ENCODE measurements at places on chromosomes 3 and 15. TPM values are rescaled to one million over a fixed set of nuclear protein-coding genes. Genes with fewer than 3 reads are reported as not detected.
A peak's percentile ranks its signal among the peaks of the same experiment; 100 is the strongest.

GRCh38 chr3:193771011-193771652, 178.1 kb downstream of the OPA1 start:
- no peak for DNase-seq

DNA sequence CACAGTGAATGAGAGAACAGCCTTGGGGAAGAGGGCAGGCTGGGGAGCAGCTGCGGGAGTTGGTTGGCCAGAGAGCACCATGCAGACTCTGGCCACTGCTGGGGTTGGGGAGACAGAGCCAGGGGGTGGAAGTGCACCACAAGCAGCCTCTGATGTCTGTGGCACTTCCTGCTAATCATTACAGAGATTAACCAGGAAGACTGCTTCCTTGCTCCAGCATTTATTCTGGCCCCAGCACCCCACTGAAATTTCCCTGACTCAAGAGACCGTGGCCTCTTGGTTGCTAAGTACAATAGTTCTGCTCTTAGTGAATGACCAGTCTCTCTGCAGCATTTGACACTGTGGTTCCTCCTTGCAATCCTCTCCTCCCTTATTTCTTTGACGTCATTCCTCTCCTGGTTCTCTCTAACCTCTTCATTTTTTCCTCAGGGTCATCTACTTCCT, 266.2 kb upstream of the ROPN1 start:
- no peak for DNase-seq

- DNase-seq: no peak
Observed at GRCh38 chr3:39755100-39755499, 54.3 kb upstream of the MYRIP start.

DNA sequence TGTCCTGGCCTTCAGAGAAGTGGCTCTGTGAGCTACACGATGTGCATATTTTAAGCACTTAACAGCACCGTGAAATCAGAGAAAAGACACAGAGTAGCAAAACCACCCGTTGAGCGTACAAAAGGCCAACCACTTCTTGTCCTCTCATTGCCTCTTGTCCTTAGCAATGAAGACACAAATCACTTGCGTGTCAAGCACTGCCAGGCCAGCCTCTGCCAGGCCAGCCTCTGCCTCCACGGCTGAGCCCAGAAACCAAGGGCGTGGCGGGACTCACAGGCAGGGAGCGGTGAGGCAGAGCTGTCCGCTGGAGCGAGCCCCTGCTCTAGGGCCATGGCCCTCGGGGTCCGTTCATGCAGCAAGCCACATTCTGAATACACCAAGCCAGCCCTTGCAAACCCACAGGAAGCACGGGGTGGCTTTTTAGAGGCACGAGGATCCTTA, 4.0 kb downstream of the MUC4 start:
- DNase-seq: no peak

DNA sequence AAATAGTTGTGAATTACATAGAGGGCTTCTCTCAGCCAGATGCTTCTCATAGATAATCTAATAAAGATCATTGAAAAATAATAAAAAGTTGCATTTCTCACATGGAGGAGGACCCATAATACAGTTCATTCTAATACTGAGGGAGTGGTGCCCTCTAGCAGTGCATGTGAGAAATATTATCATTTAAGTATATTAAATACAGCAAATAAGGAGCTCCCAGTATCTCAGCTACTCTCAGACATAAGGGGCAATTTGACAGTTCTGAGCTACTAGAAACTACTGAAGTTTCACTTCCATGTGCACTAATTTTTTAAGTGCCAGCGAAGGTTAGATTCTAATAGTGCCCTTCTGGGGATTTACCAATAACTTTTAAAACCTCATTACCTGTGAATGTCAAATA, 188.3 kb downstream of the IL5RA start:
- DNase-seq: no peak

DNA sequence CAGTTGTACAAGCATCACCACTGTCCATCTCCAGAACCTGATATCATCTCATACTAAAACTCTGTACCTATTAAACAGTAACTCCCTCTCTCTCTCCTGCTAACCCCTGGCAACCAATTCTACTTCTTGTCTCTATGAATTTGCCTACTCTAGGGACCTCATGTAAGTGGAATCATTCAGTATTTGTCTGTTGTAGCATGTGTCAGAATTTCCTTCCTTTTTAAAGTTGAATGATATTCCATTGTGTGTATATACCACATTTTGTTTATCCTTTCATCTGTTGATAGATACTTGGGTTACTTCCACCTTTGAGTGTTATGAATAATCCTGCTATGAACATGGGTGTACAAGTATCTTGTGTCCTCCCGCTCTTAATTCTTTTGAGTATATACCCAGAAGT, 16.6 kb downstream of the ZNF592 start:
- DNase-seq: no peak

DNA sequence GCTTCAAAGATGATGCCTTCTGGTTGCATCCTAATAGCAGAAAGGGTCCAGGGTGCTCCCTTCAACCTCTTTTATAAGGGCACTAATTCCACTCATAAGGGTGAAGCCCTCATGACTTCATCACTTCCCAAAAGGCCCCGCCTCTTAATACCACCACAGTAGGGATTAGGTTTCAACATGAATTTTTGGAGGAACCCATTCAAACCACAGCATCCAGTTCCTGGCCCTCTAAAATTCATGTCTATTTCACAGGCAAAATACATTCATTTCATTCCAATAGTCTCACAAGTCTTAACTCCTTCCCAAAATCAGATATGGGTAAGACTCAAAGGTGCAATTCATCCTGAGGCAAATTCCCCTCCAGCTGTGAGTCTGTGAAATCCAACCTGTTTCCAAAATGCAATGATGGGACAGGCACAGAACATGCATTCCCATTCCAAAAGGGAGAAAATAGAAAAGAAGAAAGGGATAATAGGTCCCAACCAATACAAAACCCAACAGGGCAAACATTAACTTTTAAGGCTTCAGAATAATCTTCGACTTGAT, 124.0 kb downstream of the ATP1B3 start:
- DNase-seq: no peak

DNA sequence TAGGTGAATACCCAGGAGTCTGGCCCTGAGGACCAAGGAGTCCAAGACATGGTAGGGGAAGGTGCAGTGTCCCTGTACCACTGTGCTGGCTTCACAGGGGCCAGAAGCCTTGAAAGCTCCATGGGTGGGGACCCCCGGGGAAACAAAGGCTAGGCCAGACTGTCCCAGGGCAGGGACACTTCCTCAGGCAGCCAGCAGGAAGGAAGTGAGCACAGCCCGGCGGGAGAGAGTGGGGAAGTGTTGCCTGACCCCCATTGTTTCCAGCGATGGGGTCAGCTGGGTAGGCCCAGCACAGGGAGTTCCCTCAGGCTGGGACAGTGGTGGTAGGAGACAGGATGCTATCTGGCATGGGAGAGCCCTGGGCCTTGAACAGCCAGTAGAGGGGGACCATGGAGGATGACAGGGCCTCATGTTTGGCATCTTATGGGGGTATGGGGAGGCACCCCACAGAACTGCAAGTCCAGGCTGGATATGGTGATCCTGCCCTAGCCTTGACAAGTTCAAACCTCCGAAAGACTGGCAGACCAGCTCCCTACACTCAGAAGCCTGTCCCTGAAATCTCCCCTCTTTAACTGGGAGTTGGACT, 1.2 kb upstream of the HYAL2 start:
- peak; percentile 74 for DNase-seq

The VGLL3 gene
- total RNA-seq: 3.6 TPM

The MYRIP gene
- 0.84 TPM for total RNA-seq
